ENCODE measurements at places on chromosomes 6 and 20. TPM values are rescaled to one million over a fixed set of nuclear protein-coding genes. Genes with fewer than 3 reads are reported as not detected.

- H3K36me3 ChIP-seq, result no peaks in the 10 kb centered on the region
- H3K4me1 ChIP-seq, result peaks cover 2% of the 10 kb centered on the region
- H3K4me3 ChIP-seq, result no peak overlapping the region
- DNase-seq, result no peak
- H3K27me3 ChIP-seq, result no peaks in the 10 kb centered on the region
Observed at GRCh38 chr6:53916804-53917463, 122.1 kb downstream of the LRRC1 start.

Gene ACAT2
- 19.5 TPM for total RNA-seq

GRCh38 chr6:12012038-12012557 is at the start of gene HIVEP1:
TSS of gene HIVEP1 (plus strand) at chr6:12012312. CDS start at chr6:12015629, 3,317 bp downstream.
- H3K4me3 ChIP-seq, result peak within 1 kb of the TSS; percentile 71
- H3K4me1 ChIP-seq, result peaks cover 2% of the 10 kb centered on the region
- DNase-seq, result peak; percentile 72
- no peaks in the 10 kb centered on the region for H3K36me3 ChIP-seq
- H3K27me3 ChIP-seq, result no peaks in the 10 kb centered on the region
- peak within 1 kb of the TSS; percentile 88 for H3K27ac ChIP-seq

DNA sequence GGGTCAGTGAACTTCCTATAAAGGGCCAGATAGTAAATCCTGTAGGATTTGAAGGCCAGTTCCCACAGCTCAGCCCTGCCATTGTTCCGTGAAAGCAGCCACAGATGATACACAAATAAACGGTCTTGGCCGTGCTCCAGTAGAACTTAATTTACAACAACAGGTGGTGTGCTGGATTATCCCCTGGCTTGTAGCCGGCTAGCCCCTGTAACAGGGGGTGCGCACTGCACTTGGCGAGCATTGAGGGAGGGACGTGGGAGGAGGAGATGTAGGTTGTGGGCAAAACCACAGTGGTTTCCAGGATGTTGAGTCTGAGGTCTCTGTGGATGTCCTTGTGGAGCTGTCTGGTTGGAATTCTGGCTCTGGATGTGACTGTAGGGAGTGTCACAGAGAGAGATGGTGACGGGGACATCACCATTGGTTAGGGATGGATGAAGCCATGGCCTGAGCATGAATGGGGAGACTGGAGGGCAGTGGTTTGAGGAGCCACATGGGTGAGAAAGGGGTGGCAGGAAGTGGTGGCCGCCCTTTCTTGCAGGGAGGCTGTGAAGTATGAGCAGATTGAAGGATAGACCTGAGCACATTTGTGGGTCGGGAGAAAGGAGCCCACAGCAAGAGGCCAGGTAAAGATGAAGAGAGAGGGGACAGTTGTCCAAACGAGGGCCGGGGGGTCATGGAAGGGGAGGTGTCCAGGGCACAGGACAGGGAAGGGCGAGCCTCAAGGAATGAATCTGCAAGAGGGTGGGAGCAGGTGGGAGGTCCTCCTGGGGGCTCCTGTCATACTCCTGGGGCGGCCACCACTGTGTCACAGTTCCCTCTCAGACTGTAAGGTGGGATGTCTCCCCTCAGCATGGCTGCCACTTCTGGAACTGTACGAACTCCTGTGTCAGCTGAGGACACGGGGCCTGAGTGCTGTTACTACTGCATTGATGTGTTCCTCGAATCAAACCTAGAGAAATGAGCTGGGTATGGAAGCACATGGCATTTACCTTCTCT is 53.6 kb downstream of the CDH26 start:
- no peak for DNase-seq
- no peak overlapping the region for H3K4me3 ChIP-seq

GRCh38 chr6:39172377-39172757 is 56.9 kb downstream of the KCNK5 start:
- H3K36me3 ChIP-seq, result no peaks in the 10 kb centered on the region
- no peaks in the 10 kb centered on the region for H3K4me1 ChIP-seq

All from ovary (tissue), 10 donors.